Activated CD4-positive, alpha-beta T cell treated with anti-CD3 and anti-CD28 coated beads, Interleukin-2, amount 10 ng/mL, durations not matched to agents 7 days and 5 days (primary cell): ENCODE measurements at places on chromosomes 12 and 14. TPM values are rescaled to one million over a fixed set of nuclear protein-coding genes. Genes with fewer than 3 reads are reported as not detected.

The HOXC4 gene
- not detected for total RNA-seq

DNA sequence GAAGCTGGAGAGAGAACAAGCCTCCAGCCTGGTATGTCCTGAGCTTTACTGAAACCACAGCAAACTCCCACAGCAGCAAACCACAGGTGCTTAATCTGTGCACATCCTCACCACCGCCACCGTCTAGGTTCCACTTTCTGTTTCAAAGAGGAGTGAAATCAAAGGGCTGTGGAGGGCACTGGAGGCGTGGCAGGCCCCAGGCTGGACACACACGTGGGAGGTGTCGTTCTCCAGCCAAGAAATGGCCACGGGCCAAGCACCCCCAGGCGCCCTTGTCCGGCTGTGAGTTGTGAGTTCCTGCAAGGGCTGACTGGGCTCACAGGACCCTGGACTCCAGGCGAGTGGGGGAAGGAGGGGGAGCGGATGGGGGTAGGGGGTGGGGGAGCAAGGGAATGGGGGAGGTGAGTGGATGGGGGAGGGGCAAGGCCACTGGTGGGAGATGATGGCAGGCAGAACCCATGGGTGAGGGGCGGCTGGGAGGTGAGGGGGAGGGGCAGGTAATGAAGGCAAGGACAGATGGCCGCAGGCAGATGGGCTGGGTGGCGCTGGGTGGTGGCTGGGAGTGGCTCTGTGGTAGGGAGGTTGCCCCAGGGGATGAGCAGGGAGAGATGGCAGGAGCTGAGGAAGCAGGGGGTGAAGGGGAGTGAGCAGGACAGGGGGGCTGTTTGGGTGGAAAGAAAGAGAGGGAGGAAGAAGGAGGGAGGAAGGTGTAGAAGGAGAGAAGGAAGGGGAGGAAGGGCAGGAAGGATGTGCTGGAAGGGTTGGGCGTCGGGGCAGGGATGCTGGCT lies 86.7 kb downstream of the NCOR2 start:
- peak; percentile 85 for DNase-seq

- no peak for DNase-seq
These were observed 2.5 kb upstream of the PAPLN start for GRCh38 chr14:73234586-73235394.

GRCh38 chr12:121668750-121669520 lies 519 bp downstream of the MORN3 start:
- peak; percentile 67 for DNase-seq

GRCh38 chr12:107525719-107526554 lies 159.7 kb upstream of the PWP1 start:
- DNase-seq: no peak

GRCh38 chr12:93705237-93705636 lies 28.1 kb downstream of the CRADD start:
- no peak for DNase-seq

GRCh38 chr14:71713016-71713415 lies 219.2 kb upstream of the RGS6 start:
- DNase-seq: no peak

DNA sequence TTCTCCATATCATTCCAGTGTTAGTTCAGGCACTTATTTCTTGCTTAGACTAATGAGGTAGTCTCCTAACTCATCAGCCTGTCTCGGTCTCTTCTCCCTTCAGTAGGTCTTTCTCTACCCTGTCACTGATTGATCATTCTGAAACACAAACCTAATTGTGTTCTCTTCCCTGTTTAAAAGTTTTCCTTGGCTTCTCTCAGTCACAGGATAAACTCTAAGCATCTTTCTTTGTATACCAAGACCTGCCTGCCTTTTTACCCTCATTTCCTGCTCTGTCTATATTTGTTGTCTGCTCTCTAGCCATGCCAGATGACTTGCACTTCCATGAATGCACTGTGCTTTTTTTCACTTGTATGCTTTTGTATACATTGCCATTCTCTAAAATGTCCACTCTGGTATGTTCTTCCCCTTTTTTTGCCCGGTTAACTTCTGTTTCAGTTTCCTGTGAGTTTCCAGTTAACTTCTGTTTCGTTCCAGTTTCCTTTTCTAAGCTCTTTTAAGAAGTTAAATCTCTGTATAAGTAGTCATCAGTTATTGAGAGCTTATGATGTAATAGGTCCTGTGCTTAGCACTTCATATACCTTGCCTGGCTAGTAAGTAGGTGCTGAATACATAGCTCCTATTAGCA lies 12.8 kb downstream of the DIP2B start:
- no peak for DNase-seq

- DNase-seq: no peak
These were observed 36.0 kb downstream of the SYNDIG1L start for GRCh38 chr14:74389980-74390379.
